ENCODE measurements at places on chromosomes 3 and 15.

GRCh38 chr3:129291236-129291886, 12.7 kb downstream of the HMCES start:
- no peak for DNase-seq

- no peak for DNase-seq
Measured at GRCh38 chr3:82012775-82013174, 251.3 kb upstream of the GBE1 start.

DNA sequence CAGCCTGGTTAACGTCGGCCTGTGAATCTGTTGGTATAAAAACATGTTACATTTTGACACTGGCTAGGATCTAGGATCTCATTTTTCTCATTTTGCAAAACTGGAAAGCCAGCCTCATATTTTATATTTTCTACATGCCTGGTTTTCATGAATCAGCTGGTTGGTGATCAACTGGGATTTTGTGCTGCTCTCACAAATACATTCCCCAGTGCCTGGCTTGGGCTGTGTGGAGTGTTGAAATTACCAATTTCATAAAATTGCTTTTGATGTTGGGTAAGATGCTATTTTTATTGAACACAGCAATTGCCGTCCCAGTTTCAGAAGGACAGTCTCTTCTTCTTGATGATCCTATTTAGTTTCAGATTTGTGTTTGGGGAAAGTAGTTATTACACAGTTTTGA, 604.3 kb downstream of the TAFA4 start:
- DNase-seq = no peak

DNA sequence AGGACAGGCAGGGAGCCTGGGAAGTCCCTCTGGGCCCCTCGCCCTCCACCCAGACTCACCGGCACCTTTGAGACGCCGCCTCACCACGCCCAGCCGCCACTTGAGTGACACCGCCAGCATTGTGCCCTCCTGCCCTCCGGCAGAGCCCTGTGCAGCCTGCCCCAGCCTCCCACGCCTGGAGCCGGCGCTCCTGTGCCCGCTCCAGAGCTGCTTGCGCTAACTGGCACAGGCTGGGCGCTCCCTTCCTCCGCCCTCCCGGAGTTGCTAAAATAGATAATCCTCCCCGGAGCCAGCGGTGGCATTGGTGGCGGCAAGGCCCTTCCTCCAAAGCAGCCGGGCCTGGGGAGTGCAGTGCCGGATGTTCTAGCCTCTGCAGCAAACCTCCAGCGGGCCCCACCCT, 15.7 kb upstream of the GRIP2 start:
- peak; percentile 62 for DNase-seq

DNA sequence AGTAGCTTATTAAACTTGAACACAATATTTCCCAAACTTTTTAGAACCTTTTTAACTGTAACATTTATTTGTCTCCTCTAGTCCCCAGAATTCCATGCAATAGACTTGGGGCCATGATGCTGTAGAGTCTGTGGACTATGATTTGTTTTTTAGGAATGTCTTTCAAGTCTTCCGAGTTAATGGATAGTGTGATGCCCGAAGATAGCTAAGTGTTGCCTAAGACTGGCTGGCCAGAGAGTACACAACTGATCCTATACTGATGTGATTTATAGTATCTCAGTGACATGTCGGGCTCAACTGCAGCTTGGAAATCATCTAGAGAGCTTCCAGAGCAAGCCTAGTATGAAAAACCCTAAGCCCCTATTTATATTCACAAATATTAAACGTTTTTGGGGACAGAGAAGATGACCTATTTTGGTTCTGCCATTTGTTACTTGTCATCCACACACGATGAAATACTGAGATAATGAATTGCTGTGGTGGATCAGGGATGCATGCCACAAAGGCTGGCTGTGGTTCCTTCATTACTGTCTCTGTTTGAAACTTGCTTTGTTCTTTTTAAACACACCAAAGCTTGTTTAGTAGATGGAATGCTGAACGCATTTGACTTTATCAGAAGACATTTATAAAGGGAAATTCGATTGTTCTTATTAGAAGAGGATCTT, 507.4 kb downstream of the TAFA4 start:
- DNase-seq = no peak
